Glutamatergic neuron (in vitro differentiated cells): ENCODE measurements at places on chromosomes 1 and 21.

DNA sequence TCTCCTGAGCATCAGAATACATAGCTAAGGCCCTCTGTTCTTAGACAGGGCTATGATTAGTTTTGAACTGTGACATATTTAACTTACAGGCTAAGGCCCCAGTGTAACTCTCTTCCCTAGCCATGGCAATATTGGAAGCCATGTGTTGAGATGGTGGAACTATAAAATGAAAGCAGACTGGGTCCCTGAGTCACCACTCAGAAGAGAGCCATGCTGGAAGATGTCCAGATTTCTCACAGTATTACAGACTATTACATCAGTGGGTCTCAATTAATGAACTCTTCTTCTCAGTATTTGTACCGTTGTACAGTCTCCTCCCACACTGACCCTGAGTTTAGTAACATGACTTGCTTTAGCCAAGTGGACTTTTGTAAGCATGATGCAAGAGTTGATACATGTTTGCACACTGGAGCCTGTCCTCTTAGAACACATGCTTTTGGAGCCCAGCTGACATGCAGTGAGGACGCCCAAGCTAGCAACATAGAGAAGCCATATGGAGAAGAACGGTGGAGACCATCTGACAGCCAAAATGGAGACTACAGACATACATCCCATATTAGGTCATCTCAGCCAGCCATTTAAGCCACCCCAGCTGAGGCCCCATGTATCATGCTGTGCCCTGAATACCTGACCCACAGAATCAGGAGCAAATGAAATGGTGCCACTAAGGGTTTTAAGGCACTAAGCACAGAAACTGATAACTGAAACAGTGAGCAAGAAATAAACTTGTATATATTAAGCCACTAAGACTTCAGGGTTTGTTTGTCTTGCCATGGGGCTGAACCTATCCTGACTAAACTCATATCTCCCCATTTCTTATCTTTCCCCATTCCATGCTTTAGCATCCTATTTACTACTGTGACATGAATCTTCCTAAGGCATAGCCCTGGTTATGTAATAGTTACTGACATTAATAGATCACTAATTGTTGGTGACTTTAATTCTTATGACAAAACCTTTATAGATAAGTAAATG is 24.4 kb downstream of the TBX15 start:
- DNase-seq = no peak

GRCh38 chr1:12593621-12594066 is 24.4 kb downstream of the DHRS3 start:
- DNase-seq = no peak

- no peak for DNase-seq
Measured at GRCh38 chr1:43205671-43206070, 33.5 kb downstream of the CFAP57 start.

GRCh38 chr1:151621351-151621750 is 9.5 kb downstream of the SNX27 start:
- no peak for DNase-seq

DNA sequence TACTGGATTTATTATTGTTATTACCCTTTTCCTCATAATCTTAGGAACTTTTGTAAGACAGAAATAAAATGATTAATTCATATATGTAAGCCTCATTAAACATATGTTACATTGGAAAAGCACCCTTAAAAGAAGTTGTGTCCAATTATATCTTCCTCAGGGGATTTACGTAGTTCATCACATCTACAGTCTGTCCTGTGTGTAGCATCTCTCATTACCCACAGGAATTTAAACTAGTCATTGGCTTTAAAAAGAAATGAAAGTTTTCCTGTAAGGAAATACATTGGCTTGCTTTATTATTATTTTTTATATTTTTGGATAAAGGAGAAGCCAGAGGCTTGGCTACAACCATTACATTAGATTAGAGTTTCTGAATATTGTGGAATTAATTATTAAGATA is 56.1 kb downstream of the SWT1 start:
- DNase-seq = no peak

GRCh38 chr21:33428669-33429068 is 25.5 kb downstream of the IFNGR2 start:
- DNase-seq = no peak

GRCh38 chr1:65231718-65232330 is 77.5 kb upstream of the DNAJC6 start:
- DNase-seq = no peak

GRCh38 chr1:223783676-223784075 is 62.1 kb downstream of the TP53BP2 start:
- DNase-seq = no peak

DNA sequence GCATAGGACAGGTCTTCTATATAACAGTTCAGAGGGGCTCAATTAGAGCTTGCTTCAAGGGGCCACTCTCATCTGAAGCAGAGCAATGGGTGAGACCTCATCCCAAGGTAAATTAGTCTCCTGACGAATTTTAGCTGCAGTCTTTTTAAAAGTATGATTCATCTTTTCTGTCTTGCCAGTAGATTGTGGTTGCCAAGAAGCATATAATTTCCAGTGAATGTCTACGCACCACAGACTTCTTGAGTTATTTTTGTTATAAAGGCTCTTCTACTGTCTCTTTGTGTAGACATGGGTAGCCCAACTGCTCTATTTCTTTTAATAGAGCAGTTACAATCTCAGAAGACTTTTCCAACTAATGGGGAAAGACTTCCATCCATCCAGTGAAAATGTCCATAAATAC is 108.9 kb upstream of the FMN2 start:
- DNase-seq = no peak

DNA sequence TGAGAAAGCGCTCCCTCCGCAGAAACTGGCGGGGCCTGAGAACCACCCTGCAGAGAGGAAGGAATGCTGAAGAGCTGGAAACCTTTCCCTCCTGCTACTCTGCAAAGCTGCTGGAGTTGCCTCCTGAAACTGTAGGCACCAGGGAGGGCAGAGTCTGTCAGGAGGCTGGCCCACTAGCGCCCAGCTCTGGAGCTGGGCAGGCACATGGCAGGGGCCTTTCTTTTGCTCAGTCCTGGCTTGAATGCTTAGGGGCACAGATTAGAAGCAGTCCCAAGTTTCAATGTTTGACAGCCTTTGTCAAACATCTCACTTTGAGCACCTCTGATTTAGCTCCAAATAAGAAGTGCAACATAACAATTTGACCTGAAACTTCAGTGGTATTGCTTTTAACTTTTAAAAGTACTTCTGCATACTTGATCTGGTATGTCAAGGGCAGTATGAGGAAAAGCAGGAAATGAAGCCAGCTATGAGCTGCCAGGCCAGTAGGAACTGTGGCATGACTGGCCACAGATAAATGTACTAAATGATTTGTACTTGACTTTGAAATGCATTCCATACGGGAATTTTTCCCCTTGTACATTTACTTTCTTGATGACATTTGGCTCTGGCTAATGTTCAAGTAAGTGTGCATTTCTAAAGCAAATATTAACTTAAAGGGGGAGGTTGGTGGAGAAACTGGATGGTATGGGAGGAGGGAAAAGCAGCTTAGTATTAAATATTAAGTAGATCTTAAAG is 7.2 kb downstream of the C1orf116 start:
- DNase-seq = no peak

GRCh38 chr1:213687832-213688231 is 299.9 kb upstream of the PROX1 start:
- DNase-seq = no peak
